HuH-7.5 (cell line): ENCODE measurements at places on chromosomes 3 and 15.

GRCh38 chr15:34776606-34777105 is 18.7 kb downstream of the ACTC1 start:
- no peak for DNase-seq

- DNase-seq, result no peak
Observed at GRCh38 chr3:77373619-77374018, 333.7 kb downstream of the ROBO2 start.

DNA sequence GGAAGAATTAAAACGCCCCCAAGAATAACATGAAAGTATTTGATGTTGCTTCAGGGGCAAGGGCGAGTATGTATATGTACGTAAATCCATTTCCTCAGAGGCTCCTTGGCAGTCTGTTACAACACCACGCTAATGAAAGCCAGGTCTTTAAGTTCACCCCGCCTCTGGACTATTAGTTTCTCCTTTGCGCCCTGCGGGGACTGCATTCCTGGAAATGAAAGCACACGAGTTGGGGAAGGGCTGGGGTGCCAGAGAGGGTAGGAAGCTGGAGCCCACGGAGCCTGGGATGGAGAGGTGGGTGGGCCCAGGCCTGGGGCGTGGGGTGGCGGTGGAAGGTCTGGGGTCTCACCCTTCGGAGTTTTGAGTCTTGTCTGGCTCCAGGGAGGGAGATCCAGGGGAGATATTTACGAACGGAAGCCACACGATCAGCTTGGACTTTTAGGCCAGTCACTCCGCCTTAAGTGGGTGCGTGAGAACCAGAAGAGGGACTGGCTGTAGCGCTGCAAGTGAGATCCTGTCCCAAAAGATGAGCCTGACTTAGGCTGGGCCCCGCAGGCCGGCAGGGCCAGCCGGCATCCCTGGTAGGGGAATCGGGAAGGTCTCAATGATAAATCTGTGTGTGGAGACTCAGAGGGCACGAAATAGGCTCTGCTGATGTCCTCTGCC is 1.6 kb upstream of the PLCL2 start:
- DNase-seq, result no peak

DNA sequence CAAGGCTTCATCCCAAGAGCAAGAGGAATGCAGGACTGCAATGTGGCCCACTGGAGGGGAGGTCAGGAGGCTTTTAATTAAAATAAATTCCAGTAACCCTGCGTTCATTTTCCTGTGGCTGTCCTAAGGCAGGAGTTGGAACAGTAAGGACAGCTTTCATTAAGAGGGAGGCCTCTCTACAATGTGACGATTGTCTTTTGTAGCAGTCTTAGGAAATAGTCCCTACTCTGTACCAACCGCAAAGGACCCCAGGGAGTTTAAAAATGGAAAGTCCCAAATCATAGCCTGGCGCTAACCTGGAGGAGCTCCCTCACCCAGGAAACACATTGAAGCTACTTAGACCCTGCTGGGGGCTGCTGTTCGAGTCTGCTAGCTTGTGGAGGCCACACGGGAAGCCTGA is 62.8 kb downstream of the SYNM start:
- no peak for DNase-seq

GRCh38 chr15:40863660-40864270 is 10.3 kb downstream of the RHOV start:
- no peak for DNase-seq

GRCh38 chr15:101054991-101055390 is 135.8 kb downstream of the LRRK1 start:
- DNase-seq, result peak; percentile 9

DNA sequence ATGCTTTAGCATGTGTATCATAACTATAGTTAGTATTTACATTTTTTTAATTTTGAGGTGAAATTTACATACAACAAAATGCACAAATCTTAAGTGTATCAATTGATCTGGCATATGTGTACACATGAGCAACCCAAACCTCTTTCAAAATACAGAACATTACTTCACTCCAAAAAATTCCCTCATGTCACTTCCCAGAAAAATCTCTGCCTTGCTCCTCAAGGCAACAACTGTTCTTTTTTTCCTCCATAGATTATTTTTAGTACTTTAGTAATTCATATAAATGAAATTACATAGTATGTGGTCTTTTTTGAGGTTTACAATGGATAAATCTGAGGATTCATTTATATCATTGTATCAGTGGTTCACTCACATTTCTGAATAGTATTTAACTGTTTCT is 84.9 kb downstream of the TRIM42 start:
- no peak for DNase-seq

- no peak for DNase-seq
Observed at GRCh38 chr3:16739541-16740105, 134.4 kb upstream of the DAZL start.

DNA sequence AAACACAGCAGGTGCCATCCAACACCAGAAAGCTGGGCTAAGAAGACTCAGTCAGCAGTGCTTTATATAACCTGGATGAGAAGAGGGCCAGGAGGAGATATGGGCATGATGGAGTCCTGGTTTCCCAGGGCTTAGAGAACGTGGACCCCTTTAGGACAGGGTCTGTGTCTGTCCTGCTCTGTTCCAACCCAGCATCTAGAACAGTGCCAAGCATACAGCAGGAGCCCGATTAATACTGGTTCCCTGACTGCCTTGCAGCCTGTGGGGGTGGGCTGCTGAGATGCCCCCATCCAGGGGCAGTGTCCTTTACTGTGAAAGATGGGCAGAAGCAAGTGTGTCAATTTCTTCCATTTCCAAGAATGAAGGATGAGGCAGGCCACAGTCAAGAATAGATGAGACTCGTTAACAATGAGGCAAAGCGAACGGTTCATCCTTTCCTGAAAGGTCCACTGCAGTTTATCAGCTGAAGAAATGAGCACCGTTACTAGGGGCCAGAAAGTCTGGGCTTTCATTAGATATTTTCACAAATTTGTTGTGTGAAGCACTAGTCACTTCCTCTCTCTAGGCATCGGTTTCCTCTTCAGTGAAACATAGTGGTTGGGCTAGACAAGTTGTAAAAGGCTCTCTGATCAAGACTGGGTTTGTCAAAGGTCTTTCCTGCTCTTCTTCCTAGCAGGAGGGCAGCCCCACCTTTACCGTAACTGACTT is 72.0 kb upstream of the HERC1 start:
- no peak for DNase-seq

DNA sequence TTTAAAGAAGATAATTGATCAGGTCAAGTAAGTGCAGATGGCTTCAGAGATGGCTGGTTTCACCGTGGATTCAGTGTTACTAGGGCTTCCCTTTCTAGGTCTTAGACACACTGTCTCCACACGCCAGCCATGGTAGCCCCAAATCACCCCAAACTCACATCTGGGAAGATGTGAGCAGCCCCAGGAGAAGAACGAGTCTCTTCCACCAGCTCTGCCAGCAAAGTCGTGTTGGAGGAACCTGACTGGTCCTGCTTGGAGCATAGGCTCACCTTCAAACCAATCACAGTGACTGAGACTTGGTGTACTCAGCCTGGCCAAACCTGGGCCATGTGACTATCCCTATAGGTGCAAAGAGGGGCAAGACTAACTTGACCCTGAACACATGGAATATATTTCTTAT is 296.7 kb downstream of the RPLP1 start:
- DNase-seq, result no peak

DNA sequence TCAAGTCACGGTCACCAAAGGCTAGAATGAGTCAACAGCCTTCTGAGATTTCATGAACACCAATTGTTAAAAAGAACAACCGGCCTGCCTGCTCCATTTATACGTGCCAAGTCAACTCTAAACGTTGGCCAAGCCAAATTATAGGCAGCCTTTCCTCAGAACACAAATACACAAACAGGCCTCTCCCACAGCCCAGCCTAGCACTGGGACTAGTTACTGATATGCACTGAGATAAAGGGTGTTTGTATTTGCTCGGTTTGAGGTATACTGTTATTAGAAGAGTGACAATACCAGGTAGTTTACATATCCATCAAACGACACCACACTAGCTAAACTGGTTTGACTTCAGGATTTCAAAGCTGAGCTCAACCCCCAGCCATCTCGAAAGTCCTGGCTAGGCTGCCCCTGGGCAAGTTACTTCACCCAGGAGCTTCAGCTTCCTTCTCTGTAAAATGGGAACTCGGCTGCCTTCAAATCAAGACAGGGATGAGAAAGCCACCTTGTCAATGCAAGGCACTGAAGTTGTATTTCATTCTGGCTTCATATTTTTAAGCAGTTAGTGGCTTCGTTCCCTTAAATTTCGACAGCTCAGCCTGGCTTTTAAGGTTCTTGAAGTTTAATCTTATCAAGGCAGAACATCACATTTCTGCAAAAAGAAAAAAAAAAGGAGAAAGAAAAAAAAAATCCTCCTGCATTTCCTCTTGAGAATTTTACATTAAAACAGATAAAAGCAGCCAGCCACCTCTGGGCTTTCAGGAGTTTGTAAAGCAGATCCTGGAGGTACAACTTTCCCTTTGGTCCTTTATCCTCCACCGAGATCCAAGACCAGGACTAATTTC is 4.0 kb downstream of the TLE3 start:
- DNase-seq, result no peak

DNA sequence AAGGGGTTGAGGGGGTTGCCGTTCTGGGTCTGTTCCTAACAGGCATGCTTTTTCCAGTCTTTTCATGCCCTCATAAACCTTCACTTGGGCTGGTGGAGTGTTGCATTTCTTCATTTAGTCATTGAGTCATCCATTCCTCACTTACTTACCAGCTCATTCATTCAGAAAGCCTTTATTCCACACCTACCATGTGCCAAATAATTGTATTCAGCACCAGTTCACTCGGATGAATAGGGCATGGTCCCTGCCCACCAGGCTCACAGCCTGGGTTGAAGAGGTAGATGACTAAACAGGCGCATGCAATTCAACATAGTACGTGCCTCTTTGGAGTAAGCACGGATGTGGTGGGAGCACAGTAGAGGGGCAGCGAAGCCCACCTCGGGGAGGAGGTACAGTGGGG is 35.1 kb upstream of the THSD4 start:
- no peak for DNase-seq

- DNase-seq, result no peak
Observed at GRCh38 chr15:67902579-67903009, 62.7 kb upstream of the RNU6-1 start.

GRCh38 chr3:146382386-146382785 is 87.0 kb downstream of the PLSCR2 start:
- peak; percentile 5 for DNase-seq

- no peak for DNase-seq
Observed at GRCh38 chr3:194757647-194758061, 72.0 kb downstream of the FAM43A start.

DNA sequence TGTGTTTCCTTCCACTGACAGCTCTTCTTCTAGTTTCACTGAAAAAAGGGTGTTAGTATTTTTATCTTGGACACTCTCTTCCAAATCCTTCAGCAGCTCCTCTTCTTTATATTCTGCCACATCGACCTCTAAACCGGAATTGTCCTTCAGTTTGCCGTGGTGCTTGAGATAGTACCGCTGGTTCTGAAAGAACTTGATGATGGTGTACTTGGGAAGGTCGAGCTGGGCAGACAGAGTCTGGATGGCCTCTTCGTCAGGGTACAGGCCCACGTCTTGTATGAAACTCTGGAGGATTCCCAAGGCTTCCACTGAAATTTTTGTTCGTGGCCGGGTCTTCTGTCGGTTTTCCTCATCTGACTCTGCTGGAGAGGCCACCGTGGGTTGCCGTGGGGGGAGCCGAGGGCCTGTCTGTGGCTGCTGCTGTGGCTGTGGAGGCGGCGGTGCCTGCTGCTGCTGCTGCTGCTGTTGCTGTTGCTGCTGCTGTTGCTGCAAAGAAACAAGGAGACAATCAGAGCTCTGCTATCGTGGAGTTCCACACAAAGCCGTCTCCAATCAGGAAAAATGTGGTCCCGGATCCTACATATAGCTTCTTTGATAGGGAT is 75.8 kb downstream of the SATB1 start:
- no peak for DNase-seq

- no peak for DNase-seq
Observed at GRCh38 chr15:83650831-83651230, 3.1 kb upstream of the ADAMTSL3 start.

DNA sequence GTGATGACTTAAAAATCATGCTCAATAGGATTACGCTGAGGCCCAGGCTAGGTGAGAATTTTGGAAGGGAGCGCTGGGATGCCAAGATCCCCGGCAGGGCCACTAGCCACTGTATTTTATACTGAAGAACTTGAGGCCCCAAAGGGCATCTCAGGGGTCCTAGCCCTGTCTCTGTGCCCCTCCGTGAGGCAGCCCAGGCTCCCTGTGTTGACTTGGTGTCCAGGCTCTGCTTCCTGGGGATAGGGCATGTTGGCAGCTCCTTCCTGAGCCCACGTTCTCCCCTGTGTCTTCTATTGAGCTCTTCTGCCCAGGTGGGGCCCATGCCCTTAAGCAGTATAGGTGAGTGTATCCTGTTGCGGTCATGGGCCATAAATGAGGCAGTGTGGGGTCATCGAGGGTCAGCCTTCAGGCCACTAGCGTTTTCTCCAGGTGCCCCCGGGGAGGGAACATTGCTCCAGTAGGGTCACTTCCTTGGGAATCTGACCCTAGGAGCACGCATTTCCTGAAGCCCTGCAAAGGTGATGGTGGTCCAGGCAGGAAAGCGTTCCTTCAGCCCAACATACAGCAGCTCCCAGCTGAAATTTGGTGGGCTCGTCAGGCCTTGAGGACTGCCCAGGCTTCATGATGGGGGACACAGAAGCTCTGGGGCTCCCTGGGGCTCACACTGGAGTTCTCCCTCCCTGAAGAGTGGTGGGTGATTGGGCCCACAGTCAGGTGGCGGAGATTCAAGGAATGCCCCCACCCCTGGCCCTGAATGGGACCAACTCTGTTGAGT is 189.4 kb downstream of the UBE3A start:
- DNase-seq, result no peak

DNA sequence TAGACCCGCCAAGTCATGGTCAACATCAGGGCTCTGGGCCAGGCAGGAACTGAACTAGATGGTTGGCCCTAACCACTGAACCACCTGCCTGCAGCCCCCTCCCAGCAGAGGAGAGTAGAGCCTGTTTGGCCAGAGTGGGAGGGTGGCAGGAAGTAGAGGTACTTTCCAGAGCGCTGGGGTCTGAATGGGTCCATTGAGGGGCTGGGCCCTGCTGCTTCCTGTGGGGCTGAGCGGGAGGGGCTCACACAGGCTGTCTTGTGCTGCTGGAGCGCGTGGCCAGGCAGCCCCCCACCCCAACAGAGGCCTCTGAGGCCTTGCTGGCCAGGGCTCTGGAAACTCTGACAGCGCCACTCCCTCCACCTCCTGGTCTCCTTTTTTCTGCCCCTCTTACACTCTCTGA is 17.4 kb downstream of the CSPG4 start:
- DNase-seq, result no peak

DNA sequence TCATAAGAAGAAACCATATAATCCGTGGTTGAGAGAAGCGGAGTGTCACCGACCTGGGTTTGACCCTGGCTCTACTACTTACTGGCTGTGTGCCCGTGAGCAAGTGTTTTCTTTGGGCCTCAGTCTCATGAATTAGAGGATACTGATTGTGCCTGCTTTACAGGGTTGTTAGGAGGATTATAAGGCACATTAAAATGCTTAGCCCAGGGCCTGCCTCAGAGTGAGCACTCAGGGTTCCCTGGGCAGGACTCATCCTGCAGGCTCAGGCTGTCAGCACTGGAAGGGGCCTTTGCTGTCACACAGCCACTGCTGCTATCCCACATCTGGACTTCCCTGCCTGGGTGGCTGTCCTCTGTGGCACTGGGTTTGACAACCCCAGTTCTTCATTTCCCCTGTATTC is 4.7 kb downstream of the PLA2G4F start:
- DNase-seq, result no peak
